ENCODE measurements at places on chromosomes 3 and 15.
A peak's percentile ranks its signal among the peaks of the same experiment; 100 is the strongest.

GRCh38 chr3:48423241-48423882 lies 6.5 kb downstream of the PLXNB1 start:
- DNase-seq: no peak

DNA sequence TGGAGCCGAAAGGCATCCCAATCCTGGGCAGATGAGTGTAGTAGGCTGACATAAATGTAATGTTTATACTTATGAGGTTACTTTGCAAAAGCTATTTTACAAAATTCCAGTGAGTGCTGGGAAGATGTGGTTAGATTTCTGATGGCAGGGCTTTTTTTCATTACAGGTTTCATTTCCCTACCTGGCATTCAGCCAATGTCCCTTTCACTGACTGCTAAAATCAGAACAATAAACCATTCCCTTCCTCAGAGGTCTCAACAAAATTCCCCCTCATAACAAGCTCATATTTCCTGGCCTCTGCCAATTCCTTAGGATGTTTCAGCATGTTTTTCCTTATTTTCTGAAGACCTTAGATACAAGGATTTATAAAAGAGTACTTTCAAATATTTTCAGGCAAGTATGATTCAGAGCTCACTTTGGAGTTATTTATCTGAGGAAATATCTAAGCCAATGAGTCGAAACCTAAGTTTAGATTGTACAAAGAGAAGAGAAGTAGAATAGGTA lies 40.9 kb upstream of the CCDC80 start:
- DNase-seq: no peak

DNA sequence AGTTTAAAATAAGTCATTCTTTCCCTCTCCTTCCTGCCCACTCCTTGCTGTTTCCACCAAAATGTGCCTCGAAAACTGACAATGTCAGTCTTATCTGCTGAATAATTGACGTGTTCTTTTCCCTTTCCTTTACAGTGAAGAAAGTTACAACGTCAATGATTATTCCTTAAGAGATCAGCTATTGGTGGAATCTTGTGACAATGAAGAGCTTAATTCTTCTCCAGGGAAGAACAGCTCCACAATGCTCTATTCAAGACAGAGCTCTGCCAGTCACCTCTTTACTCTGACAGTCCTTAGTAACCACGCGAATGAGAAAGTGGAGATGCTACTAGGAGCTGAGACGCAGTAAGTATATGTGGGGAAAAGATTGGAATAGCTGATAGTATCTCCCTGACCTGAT lies 84.1 kb downstream of the DHX36 start:
- no peak for DNase-seq

GRCh38 chr3:15859507-15860013 lies 61.8 kb upstream of the ANKRD28 start:
- peak; percentile 78 for DNase-seq

GRCh38 chr15:88498996-88499395 lies 31.5 kb downstream of the MRPS11 start:
- no peak for DNase-seq

DNA sequence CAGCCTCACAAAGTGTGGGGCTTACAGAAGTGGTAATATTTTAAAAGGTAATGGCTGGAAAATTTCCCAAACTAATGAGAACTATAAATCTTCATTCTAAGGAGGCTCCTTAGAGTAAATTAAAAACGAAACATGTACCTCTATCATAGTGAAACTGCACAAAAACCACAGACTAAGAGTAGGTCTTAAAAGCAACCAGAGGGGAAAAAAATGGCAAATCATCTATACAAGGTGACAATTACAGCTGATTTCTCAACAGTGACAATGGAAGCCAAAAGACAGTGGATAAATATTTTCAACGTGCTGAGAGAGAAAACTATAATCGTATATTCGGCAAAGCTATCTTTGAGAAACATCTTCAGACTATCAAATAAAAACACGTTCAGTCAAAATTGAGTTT lies 20.6 kb downstream of the HEG1 start:
- DNase-seq: peak; percentile 57

DNA sequence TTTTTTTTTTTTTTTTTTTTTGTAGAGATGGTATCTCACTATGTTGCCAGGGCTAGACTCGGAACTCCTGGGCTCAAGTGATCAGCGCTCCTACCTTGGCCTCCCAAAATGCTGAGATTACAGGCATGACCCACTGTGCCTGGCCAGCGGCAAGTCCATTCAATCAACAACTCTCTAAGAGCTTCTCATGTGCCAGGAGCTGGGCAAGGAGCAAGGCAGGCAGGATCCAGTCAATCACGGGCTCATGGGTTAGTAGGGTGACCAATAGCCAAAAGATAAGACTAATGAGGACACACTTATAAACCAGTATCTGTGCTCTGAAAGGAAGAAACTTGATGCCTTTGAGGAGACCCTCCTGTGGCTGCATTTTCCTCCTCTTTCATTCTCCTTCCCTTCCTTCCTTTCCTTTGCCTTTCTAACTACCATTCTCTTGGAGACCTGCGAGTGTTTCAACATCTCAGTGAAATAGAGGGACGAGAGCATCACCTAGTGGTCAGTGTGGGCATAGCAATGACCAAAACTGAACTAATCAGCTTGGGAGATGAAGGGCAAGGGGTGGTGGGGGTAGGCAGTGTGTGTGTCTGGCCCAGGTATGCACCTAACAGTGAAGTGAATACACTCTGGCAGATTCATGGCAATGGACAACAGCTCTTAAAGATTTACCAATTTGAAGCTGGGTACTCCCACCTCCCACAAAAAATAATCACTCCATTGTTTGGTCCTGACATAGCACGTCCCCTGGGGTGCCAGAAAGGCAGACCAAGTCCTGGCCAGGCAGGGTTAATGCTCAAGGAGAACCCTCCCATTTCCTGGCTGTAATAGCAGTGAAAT lies 6.3 kb downstream of the RPP25 start:
- peak; percentile 77 for DNase-seq

GRCh38 chr3:38205472-38205805 lies 40.1 kb downstream of the OXSR1 start:
- DNase-seq: no peak

DNA sequence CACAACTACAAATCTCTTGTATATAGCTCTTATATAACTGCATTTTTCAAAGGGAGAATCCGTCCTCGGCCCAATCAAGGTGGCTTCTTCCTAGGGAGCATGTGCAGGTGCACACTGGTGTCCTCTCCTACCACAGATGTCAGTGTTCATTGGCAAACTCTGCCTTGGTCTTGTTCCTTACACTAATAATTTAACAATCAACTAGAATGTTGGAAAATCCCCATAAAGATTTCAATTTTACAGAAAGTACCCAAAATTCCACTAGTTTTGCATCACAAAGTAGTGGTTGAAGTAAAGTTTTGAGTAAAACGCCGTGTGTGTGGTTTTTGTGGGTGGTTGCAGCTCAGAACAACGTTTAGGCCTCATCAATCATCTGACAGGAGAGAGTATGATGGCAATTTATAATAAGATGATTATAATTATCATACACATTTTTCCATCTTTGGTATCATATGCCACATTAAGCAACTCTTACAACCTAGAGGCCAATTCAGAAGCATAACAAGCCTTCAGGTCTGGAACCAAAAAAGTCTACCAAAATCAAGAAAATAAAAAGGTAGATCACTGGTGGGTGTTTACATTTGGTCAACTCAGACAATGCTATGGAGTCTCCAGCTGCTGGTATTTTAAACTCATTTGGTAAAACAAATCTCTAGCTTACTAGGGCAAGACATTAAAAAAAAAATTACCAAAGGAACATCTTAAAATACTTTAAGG lies 128.9 kb upstream of the BHLHE40 start:
- no peak for DNase-seq

DNA sequence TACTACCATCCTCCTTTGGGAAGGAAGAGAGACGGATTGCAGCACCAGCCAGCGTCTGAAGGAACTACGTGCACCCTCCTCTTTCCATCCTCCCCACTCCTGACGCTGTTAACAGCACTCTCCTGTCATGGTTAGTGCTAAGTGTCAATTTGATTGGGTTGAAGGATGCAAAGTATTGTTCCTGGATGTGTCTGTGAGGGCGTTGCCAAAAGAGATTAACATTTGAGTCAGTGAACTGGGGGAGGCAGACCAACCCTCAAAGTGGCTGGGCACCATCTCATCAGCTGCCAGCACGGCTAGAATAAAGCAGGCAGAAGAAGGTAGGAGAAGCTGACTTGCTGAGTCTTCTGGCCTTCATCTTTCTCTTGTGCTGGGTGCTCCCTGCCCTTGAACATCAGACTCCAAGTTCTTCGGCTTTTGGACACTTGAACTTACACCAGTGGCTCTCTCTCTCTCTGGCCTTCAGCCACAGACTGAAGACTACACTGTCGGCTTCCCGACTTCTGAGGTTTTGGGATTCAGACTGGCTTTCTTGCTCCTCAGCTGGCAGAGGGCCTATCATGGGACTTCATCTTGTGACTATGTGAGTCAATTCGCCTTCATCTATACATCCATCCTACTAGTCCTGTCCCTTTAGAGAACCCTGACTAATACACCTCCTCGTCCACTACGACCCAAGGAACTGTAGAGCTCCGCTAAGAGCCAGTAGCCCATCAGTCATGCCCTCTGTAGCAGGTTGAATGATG lies 128.2 kb upstream of the HES1 start:
- no peak for DNase-seq

- no peak for DNase-seq
Measured at GRCh38 chr15:25931851-25932250, 68.7 kb upstream of the ATP10A start.

- no peak for DNase-seq
Measured at GRCh38 chr3:69930564-69930963, 69.0 kb upstream of the SAMMSON start.

- DNase-seq: no peak
Measured at GRCh38 chr3:6743067-6743720, 117.7 kb upstream of the GRM7 start.

All from CD4-positive, CD25-positive, alpha-beta regulatory T cell (primary cell).